Bone marrow (tissue), 2 donors: ENCODE measurements at places on chromosomes 11 and 22.
A peak's percentile ranks its signal among the peaks of the same experiment; 100 is the strongest.

DNA sequence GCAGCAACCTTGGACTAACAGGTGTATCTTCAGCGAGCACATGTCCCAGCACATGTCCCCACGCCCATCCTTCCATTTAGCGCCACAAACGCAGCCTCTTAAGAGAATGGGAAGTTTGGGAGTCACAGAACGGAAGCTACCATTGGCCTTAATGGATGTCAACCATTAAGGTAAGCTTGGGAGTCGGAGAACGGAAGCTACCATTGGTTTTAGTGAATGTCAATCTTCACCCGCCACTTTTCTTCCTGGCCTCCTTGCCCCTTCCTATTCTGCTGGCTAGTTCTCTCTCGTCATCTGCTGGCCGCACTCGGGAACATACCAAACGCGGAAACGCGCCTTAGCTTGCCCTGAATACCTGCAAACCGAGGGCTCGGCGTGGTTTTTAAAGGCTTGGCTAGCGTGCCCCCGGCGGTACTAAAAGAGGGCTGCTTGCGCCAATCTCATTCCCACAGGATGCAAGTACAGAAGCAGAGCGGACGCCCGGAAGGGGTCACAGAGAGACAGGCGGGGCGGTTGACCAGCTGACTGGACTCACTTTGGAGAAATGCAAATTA is 24.3 kb downstream of the GLYATL1 start:
- DNase-seq, result no peak

GRCh38 chr11:28759311-28759710 is 651.1 kb downstream of the METTL15 start:
- DNase-seq, result no peak

- no peak for DNase-seq
Measured at GRCh38 chr11:97367406-97368083, 977.7 kb downstream of the JRKL start.

DNA sequence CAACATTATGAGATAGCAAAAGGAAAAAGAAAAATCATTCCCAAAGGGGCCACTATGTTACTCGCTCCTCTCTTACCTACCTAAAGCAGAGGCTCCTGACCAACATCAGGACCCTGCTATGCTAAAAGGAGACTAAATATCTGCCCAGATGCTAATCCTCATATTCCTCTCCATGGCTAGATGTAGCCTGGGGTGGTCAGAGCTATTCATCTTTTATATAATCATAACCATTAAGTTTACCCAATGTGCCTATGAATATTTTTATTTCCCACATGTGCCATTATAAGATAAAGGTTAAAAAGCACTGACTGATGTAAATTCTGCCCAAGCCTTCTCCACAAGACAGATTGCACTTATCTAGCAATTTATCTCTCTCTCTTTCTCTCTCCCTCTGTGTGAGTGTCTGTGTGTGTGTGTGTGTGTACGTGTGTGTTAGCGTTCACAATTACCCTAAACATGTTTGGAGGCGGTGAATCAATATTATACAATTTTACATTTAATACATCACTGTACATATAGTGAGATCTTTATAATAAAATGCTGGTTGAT is 41.2 kb upstream of the ANO5 start:
- no peak for DNase-seq

DNA sequence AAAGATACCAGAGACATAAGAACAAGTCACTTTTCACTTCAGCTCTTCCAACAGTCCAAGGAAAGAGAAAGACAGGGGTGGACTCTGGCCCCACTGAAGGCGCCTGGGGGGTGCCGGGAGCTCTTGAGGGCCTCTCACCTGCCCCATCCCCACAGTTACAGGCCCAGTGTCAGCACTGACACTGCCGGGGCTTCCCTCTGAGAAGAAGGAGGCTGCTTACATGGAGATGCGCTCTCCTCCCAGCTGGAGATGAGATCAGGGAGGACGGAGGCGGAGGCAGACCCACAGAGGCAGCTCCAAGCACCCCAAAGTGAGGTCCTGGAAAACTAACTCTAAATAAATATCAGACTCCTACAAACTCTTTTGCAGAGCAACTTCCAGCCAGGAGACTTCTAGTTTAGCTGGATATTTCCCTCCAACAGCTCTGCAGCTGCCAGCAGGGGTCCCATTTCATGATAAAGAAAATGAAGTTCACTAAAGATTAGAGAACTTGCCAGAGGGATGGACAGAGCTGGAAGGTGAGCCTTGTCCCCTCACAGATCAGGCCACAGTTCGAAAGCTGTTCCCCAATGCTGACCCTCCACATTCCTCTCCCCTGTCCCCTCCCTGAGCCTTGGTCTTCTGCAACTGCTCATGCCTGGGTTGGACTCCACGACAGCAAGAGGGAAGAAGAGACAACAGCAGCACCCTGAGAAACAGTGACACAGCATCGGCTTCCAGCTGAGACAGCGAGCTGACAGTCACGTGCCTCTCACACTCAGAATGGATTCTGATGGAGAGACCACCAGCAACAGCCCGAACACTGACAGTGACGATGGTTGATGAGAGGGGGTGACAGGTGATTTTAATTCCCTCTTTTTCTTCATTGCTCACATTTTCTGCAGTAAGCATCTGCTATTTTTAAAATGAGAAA is 5.8 kb downstream of the CARS1 start:
- peak; percentile 16 for DNase-seq

GRCh38 chr22:20580179-20580578 is 72.8 kb downstream of the MED15 start:
- DNase-seq, result no peak

- DNase-seq, result no peak
Measured at GRCh38 chr11:121253951-121254350, 38.6 kb upstream of the SC5D start.

DNA sequence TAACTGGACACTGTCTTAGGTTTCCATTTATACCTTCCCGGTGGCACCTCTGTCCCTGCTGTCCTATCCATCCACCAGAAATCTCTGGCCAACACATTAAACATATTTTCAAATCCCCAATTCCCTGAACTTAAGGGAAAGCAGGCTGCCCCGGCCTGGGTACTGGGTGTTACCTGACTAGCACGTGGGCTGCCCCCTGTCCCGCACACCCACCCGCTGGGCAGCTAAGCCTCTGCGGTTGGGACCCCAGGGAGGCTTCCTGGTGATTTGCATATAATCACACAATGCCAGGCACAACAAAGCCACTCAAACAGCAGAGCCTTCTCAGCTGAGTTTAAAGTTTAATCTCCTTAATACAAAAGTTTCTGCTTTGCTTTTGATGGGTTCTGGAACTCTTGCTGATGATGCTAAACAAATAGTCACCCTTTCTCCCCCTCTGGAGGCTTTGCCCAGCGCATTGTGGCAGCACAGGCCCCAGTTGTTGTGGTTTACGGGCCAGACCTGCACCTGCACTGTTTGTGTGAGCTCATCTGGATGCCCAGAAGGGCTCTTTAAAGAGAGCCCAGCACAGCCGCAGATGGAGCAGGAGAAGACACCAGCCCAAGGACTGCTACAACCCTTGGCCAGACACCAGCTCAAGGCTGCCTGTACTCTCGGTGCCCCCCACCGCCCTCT is 59.9 kb upstream of the POU2AF1 start:
- DNase-seq, result no peak

DNA sequence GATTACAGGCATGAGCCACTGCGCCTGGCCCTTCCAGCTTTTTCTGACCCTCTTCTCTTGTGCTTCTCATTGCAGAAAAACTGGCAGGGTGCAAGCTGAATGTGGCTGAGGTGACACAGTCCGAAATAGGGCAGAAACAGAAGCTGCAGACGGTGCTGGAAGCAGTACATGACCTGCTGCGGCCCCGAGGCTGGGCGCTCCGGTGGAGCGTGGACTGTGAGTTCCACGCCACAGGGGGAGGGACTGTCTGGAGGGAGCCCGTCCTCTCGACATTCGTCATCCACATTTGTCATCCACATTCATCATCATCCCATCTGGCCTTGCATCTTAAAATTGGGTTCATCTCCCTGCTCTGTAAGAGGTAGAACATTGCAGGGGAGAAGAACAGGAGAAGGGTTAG is 49.3 kb upstream of the PARVG start:
- DNase-seq, result no peak

DNA sequence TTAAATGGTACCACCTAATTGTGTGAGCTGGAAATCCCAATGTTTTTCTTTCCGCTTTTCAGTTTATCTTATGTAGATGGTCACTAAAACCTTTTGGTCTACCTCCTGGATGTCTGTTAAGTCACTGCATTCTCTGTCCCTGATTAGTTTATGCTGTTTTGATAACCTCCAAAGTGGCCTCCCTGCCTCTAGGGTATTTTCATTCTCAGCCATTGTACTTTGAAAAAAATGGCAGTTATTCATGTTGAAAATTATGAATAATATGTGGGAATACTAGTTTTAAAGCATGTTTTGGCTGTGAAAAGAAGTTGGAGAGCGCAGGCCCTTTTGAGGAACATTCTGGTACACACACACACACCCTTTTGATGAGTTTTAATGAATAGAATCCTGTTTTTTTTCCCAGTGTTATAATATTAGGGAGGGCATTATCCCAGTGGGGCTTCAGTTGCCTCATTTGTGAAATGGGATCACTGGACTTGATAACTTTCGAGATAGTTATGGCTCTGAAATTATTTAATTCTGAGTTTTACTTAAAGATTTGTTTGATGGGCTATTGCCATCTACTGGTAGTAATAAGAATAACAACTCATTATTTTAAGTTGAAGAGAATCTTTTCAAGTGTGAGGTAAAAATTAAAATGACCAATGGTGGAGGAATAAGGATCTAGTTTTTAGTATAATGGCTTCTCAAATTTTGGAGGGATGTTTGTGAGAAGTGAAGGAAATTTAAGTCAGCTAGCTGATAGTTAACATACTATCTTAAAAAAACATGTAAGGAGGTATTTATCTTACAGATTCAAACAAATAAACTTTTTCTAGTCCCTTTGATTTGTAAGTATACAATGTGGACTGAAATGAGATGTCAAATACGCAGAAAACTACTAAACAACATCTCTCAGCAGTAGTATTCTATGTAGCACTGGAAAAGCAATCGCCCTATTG is 3.9 kb downstream of the FDX1 start:
- no peak for DNase-seq

GRCh38 chr11:65850217-65851082 is 7.5 kb downstream of the CFL1 start:
- no peak for DNase-seq

- no peak for DNase-seq
Measured at GRCh38 chr22:30326255-30326705, 461 bp downstream of the TBC1D10A start.

GRCh38 chr11:1773131-1773993 is 9.6 kb upstream of the CTSD start:
- no peak for DNase-seq

GRCh38 chr11:10809373-10810160 is 841 bp upstream of the EIF4G2 start:
- no peak for DNase-seq

GRCh38 chr22:21098099-21098671 is 52.4 kb downstream of the LRRC74B start:
- DNase-seq, result no peak

GRCh38 chr11:131606811-131607335 is 236.5 kb downstream of the NTM start:
- no peak for DNase-seq

- no peak for DNase-seq
Measured at GRCh38 chr22:19289475-19290161, 1.9 kb downstream of the CLTCL1 start.

DNA sequence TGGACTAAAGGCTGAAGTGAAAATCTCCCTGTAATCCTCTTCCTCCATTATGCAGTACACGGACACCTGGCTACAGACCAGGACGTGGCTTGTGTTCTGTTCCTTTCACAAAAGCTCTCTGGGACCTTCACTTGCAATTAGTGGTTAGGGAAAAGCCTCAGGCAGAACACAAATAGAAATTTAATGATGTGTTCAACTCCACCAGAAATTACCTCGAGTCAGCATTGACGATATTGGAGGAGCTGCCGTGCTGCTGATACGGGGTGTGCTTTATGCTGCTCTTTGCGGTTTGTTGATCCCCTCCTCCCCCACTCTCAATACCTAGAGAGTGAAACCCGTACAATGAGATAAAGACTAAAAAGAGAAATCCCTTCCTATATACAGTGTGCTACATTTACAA is 48.9 kb downstream of the POLD3 start:
- DNase-seq, result no peak

DNA sequence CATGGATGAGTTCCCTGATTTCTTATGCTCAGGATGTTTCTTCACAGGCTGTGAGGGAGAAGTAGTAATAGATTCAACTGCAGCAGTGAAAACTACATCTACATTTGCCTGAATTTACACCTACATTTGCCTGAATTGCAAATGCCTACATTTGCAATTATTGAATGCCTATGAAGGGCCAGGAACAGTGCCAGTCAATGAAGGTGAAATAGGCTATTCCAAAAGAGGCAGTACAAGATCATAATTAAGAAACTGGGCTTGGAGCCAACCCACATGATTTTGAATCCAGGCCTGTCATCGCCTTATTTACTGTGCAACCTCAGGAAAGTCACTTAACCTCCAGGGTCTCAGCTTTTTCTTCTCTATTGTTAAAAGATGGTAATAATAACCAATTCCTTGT is 1353.3 kb downstream of the FAM181B start:
- DNase-seq, result no peak

DNA sequence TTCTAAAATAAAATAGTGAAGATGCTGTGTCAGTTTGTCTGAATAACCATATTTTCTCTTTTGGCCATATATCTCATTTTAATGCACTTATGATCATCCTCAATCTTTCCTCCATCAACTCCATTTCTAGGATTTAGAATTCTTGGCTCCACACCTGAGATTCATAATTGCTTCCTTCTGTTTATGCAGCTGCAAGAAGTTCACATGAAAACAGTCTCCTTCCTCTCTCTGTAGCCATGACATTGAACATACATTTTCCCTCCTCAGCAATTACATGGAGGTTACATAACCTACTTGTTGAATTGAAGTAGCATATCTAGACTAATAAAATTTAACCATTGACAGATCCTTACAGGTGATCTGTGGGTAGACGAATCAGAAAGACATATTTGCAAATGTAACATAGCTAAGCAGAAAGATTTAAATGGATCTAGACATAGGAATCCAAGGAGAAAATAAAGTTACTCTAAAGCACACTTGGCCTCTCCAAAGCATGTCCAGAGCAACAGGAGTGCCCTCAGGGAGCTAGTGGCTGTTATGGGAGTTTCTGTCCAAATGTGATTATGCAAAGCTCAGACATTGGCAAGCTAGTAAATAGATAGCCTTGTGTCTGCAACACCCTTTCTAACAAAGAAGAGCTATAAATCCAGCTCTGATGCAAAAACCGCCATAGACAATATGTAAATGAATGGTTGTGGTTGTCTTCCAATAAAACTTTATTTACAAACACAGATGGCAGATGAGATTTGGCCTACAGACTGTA is 119.9 kb upstream of the MPPED2 start:
- no peak for DNase-seq

GRCh38 chr11:75242722-75243600 is 2.4 kb downstream of the TPBGL start:
- no peak for DNase-seq
